Hippocampal formation (tissue), 2 donors: ENCODE measurements at places on chromosomes 1 and 21.
A peak's percentile ranks its signal among the peaks of the same experiment; 100 is the strongest.

GRCh38 chr21:27326301-27326700 is 359.4 kb upstream of the ADAMTS5 start:
- no peak for DNase-seq

- DNase-seq, result no peak
Measured at GRCh38 chr21:25188677-25189079, 418.6 kb downstream of the MRPL39 start.

GRCh38 chr1:85195703-85196102 is 5.1 kb downstream of the SYDE2 start:
- DNase-seq, result no peak

DNA sequence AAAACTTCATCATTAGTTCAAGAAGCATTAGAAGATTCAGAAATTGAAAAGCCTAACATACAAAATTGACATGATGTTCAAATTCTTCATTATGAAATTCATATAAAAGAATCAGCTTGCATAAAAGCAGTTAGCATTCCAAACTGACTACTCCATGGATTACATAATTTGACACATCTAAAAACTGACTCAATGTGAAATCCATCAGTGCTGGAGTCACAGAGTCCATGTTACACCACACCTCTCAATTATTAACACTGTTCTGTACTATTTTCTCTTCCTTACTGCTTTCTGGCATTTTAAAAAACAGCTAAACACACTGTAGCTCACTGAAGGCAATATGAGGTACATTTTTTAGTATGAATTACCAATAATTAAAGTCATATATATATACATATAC is 28.0 kb downstream of the ARHGAP29 start:
- DNase-seq, result no peak

DNA sequence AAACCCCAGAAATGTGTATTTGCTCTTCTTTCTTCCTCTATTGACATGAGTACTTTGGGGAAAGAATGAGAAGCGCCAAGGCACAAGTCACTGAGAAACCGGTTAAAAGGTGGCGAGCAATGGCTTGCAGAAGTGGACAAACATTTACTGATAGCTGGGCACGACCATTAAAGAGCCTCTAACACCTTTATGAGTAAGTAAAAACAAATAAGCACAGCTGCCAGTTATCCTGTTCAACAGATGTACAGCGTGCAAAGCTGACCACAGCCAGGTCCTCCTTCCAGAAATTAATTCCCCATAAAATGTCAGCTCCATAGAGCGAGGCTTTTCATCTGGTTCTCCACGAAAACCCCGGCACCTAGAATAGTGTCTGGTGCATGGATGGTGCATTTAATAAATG is 72.7 kb downstream of the CAPZB start:
- no peak for DNase-seq

DNA sequence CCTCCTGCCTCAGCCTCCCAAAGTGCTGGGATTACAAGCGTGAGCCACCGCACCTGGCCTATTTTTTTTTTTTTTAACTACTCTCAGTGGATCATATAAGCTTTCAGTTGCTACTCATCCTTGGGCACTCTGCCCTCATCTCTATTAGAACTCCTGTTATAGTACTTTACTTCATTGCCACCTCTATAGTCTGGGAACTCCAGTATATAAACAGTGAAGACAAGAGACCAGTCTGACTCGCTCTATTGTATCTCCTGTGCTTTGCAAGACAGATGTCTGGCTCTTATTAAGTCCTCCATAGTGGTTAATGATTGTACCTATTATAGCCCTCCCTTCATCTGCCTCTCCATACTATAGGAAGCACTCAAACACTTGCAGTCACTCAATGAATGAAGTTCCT is 15.1 kb downstream of the KHDRBS1 start:
- DNase-seq, result no peak

- DNase-seq, result no peak
Measured at GRCh38 chr1:160460214-160460642, 59.9 kb downstream of the VANGL2 start.

- DNase-seq, result no peak
Measured at GRCh38 chr1:245155272-245156040, 671 bp downstream of the KIF26B start.

DNA sequence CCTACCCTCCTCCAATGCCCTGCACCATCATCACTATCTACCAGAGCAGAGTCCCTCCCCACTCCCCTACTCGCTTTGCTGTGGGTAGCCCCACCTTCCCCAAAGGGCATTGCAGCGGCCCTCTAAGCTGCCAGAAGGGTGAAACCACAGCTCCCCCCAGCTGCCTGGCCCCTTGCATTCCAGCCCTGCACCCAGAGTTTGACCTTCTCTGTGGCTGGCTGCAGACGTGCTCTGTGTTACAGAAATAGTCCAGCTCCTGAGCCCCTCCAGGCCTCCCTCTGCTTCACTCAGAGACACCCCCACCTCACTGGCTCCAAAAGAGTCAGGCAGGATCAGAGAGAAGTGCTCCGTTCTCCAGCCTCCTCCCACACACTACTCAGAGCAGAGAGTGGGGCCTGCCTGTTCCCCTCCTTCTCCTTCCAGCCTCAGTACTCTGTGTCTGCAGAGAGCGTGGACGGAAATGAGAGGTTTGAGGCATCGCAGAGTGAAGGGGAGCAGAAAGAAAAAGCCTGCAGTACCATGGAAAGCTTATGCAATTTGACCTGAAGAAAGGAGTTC is 63.2 kb downstream of the PLEKHA6 start:
- DNase-seq, result peak; percentile 13

DNA sequence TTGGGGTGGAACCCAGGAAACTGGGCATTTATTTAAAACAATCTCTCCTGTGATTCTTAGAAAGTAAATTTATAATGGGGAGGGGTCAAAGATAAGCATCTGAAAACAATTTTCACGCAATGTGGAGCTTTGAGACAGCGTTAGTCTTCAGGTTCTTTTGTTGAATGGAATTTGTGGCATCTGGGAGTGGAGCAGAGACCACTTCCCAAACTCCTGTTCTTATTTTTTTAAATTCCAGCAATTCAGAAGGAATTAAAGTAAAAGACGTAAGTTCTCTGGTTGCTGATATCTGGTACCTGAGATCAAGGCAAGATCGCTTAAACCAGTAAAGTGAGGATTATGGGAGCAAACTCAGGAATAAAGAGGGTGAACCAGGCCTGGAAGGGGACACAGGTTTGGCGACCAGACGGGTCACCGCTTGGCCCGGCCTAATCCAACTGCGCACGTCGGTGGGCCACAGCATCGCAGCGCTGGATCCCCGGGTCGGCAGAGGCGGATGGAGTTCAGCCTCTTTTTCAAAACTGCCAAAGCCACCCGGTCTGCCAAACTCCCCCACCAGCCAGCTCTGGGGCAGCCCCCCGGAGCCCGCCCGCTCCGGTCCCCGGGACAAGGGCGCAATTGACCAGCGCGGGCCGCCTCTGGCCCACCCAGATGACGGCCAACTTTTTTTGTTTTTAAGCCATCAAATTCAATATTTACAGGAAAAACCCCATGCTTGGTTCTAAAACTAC is 754 bp upstream of the PDPN start:
- no peak for DNase-seq

DNA sequence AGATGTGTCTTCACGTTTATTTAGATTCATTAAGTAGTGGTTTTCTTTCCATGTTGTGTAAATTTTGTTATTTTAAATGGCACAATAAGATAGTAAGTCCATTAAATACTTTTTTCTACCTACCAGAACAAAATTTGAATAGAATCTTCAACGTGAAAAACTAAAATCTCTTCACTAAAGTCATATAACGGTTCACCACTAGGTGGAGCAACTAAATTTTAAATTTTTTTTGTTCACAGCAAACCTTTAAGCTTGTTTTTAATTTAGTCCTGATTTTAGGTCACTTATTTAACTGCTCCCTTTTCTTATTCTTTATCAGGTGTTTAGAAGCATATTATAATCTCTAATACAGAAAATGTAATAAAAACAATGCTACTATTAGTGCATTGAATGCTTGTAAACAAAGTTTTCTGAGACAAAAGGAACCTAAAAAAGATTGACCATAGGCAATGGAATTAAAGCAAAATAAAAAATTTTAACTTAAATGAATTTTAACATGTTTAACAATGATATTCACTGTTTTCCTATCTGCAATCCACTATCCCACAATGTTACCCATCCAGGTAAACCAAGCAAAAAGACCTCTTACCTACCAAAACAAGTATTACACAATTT is 28.3 kb upstream of the PKN2 start:
- no peak for DNase-seq

- DNase-seq, result no peak
Measured at GRCh38 chr21:38679534-38679933, 126.2 kb upstream of the ETS2 start.

DNA sequence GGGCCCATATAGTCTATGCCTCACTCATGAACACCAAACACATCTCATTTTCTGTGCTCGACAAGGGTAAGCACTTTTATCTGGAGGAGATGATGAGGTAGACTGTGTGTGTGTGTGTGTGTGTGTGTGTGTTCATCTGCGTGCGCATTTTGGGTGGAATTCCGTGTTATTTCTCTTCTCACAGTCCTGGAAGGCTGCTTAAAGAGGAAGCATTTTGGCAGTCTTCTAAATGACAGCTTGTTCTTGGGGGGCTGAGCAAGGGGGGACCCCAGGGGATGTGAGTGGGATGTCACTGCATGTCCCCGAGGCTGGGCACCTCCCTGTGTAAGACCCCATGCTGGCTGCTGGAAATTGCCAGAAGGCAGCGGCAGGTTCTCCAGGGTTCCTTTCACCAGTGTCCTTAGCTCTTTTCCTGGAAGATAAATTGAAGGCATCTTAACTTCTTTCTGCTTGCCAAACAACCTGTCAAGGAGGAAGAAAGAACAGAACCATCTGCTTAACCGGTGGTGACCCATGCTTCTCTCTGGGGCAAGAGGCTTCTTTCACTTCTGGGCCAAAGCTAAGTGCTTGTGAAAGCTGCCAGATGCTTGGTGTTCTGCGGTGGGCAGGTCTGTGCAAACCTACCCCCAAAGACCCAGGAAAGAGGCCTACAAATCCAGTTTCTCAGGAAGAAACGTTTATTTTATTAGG is 9.9 kb upstream of the RD3 start:
- no peak for DNase-seq

DNA sequence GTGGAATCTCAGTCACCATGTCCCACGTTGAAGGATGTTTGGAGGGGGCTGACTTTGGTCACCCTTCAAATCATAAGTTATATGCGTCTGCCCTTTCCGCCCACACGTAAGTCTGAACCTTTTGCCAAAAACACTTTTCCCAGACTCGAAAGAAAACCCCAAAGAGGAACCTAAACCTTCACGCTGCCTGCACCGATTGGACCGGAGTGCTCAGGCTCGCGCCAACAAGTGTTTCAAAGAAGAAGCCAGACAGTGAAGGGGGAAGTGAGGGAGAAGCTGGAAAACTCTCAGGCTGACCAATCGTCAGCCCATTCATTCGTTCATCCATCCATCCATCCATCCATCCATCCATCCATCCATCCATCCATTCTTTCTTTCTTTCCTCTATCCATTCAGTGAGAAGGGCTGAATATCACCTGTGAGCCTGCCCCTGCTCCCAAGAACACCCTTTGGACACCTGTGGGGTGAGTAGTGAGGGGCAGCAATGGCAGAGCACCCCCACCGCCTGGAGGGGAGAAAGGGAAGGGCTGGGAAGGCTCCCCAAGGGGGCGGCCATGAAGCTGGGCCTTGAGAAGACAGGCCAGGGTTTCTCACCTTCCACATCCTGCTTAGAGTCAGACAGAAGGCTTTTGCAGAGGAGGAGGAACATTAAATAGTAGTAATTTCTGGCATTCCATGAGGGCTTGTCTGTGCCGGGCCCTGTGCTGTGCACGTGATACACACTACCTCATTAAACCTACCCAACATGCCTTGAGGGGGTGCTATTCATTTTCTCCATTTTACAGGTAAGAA is 27.1 kb upstream of the RUNX3 start:
- DNase-seq, result no peak

DNA sequence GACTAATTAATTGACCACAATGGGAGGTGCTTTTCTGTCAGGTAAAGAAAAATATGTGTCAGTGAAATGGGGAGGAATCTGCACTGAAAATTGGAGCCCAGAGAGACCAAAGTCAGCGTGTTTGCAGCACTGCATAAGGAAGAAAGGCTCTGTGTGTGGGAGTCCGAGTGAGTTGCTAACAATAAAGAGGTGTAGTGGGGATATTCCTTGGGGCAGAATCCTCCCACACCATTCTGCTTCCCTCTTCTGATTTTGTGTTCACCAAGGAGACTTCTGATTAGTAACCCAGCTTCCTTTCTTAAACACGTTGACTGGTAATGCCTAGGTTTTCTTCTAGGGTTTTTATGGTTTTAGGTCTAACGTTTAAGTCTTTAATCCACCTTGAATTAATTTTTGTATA is 240.5 kb downstream of the RPS6KC1 start:
- no peak for DNase-seq

GRCh38 chr1:80909172-80909784 is 891.5 kb upstream of the ADGRL2 start:
- DNase-seq, result no peak

DNA sequence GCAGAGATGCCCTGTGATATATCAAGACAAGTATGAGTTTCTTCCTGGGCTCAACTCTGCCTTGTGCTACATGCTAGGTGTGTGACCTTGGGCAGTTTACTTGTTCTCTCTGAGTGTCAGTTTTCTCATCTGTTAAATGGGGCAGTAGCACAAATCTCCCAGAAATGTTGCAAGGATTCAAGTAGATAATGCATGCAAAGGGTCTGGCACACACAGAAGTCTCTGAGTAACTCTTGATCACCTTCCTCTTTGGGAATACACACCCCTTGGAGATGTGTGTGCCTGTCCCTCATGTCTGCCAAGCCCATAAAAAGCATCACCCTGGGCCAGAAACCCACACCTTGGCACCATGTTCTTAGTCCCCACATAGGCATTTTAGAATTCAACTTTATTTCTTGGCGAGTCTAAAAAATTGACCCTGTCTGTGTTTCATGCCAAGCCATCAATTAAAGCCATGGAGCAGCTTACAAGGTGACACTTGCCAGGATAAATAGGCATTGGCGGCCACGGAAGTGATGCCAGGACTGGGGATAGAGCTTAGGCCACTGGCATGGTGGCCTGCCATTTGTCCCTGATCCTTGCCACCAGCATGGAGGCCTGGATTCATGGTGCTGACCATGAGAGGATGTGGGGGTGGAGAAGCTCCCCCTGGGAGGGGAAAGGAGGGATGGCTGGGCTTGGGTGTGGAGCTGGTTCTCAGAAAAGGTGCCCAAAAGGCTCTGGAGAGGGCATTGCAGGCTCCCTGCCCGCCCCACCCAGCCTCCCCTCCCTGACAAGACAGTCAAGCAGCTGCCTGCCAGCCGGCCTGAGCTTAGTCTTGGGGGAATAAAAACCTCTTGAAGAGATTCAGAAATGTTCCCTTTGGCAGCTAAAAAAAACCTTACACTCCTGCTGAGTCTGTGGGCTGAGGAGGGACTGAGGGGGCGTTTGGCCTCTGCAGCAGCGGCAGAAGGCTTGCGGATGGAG is 118.0 kb upstream of the IPO9 start:
- no peak for DNase-seq

DNA sequence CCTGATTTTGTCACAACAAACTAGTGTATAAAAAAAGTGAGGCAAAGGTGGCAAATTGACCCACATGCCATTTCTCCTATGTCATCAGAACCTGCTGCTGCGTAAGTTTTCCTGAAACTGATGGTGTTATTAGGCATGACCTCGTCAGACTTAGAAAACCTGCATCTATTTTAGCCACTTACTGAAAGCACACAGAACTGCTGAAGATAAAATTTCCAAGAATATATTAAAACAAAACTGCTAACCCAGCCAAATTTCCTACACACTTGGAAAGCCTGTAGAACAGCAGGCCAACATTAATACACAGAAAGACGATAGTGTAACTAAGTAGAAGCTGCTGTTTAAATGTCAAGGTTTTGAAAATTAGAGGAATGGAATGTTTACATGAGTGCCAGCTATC is 674.5 kb upstream of the CXADR start:
- no peak for DNase-seq
